ENCODE measurements at places on chromosomes 7 and 10. TPM values are rescaled to one million over a fixed set of nuclear protein-coding genes. Genes with fewer than 3 reads are reported as not detected.

The EBLN1 gene
- total RNA-seq: not detected

The NOS3 gene
- 16.5 TPM for total RNA-seq

DNA sequence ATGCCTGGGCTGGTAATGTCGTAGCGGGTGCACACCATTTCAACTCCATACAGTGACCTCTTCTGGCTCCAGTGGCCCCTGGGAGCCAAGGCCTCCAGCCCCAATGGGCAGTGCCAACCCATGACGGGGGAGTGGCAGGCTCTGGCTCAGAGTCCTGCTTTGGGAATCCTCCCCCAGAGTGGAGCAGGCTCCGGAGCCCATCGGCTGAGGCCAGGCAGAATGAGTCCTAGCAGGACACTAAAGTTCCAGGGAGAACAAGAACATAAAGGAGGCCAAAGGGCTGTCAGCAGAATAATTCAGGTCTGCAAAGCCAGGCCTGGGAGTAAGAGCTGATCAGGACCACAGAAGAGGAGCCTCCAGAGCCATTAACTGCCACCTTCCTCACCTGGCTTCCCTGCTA, 33.3 kb downstream of the LBX1 start:
- DNase-seq: no peak

The FAM25A gene
- not detected for total RNA-seq

The PCDH15 gene
- total RNA-seq: not detected

GRCh38 chr10:130345728-130346127, 209.5 kb downstream of the GLRX3 start:
- DNase-seq: no peak

DNA sequence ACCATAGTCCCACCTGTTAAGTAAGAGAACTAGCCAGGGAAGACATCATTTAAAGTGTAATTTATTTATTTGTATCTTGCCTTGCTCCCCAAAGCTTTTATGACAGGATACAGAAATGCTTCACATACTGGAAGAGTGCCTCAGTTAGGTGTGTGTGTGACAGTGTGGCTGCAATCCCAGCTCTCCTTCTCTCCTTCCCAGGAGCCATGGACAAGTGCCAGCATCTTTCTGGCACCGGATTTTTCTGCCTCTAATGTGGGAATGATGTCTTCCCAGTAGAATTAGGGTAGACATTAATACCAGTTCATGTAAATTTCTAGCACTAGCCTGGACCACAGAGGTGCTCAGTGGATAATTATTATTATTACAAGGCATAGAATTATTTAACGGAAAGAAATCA, 30.3 kb upstream of the ATXN7L1 start:
- DNase-seq: no peak

DNA sequence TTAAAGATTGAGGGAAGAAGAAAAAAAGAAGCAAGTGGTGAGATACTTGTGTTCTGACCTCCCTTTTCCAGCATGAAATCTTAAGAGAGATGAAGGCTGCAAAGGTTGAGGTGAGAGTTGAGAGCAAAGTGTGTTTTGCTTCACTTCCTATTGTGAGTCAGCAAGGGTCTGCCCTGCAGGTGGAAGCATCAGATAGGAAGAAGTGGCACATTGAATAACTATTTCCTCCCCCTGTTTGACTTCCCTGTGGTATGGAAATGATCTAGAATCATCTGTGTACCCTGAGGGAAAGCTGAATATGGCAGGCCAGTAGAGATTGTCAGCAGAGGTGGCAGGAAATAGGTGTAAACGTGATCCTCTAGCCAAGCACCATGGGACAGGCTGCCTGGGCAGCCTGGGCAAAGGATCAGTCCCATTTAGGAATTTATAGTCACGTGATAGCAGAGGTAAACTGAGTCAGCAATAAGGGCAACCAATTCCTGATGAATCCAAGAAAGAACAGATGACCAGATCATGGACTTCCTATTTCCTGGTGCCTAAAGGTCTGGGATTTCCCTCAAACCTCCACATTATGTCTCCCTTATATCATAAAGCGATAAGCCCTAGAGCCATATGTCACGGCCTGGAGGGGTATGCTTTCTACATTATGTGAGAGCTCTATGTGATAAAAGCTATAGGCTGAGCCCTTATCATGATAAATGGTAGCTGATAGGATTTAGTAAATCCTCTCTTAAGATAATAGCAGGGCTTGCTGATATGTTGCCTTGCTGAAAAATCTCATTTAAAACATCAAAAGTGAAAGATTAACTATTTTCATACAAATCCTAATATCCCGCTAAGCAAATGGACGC, 287.0 kb downstream of the MDFIC start:
- DNase-seq: no peak

GRCh38 chr10:131810805-131811629, 89.8 kb upstream of the PPP2R2D start:
- DNase-seq: no peak

GRCh38 chr7:157023589-157023905, 13.1 kb upstream of the MNX1 start:
- DNase-seq: no peak

Data from glomerular endothelial cell (primary cell).